ENCODE measurements at places on chromosomes 16 and 17.

- DNase-seq = no peak
These were observed 36.6 kb downstream of the IQCK start for GRCh38 chr16:19754644-19755036.

DNA sequence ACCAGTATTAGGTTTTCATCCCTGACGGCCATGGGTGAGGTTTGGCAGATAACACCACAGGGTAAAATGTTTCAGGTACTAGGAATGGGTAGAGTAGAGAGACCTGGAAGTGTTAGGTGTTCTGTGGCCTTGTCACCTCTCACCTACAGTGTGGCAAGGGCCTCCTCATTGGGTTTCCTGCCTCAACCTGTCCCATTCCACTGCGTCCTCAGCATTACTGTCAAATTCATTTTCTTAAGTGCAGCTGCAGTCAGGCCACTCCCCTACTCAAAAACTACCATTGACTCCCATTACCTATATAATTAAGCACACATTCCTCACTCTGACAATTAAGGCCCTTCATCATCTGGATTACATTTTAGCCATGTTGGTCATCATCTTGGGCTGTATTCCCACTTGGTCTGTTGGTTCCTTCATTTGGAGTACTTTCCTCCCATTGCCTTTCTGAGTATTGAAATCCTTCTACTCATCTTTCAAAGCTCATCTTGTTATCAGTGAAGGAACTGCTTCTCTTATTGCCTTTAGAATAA lies 64.5 kb downstream of the NUP88 start:
- no peak for DNase-seq

DNA sequence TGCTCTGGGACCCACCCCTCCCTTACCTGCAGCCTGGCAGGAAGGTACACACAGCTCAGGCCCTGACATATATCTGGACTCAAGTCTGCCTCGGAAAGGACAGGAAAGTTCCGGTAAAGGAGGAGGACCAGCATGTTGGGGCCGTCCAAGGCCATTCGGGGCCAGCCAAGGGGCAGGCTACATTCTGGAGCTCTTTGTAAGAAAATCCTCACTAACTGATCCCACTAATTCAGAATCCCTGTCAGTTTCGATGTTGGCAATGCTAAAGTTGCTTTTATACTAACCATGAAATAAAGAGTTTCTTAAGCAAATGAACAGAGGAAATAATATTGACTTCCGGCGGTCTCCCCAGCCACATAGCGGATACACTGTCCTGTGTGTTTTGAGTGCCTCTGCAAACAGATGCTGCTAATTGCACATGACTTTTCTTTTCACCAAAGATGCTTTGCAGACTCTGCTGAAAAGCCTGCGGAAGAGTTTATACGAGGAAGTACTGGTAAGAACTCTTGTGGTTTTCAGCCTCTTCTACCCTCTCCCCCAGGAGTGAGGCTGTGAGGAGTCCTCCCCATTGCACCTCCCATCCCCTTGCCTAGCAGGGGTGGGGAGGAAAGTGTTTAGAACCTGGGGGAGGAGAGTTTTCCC lies 54.8 kb downstream of the PLXDC1 start:
- no peak for DNase-seq

GRCh38 chr16:67425061-67425460 lies 5.9 kb upstream of the HSD11B2 start:
- DNase-seq = no peak

Measured in GM04503 (cell line).